ENCODE measurements at places on chromosomes 16 and 17. TPM values are rescaled to one million over a fixed set of nuclear protein-coding genes. Genes with fewer than 3 reads are reported as not detected.

DNA sequence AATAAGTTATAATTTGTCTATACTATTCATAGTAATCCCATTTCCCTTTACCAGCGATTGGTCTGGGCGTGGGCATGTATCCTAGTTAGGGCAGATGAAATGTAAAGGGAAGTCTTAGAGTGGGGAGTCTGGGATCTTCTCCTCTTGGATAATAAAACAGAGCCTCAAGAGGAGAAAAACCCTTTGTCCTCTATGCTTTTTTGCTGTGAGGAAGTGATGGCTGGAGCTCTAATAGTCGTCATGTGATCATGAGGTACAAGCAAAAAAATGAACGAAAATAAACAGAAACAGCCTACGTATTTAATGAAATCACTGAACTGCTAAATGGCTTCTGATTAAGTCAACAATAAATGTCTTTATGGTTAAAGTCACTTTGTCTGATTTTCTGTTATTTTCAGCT, 26.8 kb downstream of the EFCAB5 start:
- no peaks in the 10 kb centered on the region for H3K27me3 ChIP-seq
- no peak overlapping the region for H3K4me3 ChIP-seq
- peak; percentile 23 for DNase-seq
- H3K4me1 ChIP-seq: no peaks in the 10 kb centered on the region
- H3K36me3 ChIP-seq: no peaks in the 10 kb centered on the region

DNA sequence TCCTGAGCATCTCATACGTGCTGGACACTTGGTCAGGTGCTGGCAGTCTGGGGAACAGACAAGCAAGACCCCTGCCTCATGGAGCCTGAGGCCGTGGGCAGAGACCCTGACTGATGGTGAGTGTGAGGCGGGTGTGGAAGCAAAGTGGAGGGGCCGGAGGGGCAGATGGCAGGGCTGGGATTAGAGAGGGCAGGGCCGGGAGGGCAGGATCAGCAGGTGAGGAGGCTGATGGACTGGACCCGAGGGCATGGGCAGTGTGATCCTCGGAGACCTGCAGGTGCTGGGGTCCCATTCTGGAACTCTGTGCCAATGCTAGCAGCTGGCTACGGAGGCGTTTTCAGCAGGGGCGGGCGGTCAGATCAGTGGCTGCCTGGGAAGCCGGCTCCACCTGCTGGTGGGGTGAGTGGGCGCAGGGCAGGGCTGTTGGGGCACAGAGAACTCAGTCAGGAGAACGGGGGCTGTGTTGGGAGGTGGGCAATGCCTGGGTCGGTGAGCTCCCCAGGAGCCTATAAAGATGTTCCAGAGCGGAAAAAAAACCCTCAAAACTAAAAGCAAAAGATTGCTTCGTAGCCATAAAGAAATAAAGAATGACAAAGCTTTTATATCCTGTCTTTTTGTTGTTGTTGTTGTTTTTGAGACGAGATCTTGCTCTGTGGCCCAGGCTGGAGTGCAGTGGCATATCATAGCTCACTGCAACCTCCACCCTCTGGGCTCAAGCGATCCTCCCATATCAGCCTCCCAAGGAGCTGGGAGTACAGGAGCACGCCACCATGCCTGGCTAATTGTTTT, 8.9 kb upstream of the C16orf74 start:
- H3K36me3 ChIP-seq: no peaks in the 10 kb centered on the region
- no peak for DNase-seq
- H3K4me3 ChIP-seq: no peak overlapping the region
- H3K27ac ChIP-seq: no peak overlapping the region

The CISD3 gene
- 1.3 TPM for total RNA-seq

The TNFSF13 gene
- total RNA-seq: 0.56 TPM

DNA sequence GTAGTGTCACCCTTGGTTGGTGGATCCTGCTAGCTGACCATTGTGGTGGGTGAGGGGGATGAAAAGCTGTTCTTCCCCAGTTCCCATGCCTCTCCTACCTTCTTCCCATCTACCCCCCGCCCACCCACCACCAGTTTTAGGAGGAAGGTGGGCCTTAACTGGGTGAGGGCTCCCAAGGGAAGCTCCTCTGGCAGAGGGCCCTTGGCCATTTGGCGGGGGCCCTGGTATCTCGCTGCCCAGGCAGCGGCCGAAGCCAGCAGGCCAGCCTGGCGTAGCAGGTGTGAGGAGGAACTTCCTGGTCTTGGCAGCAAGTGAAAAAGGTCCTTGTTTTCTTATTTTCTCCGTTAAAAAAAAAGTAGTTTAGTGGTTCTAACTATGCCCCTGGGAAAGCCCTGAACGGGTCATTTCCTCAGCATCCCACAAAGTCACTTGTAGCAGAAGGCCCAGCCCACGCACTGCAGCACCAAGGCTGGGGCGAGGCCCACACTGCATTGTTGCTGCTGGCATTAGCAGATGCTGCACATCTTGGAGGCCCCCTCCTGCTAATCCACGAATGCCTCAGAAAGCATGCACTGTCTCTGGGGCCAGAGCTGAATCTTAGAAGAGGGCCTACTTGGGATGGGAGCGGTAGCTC, 72.5 kb downstream of the MPRIP start:
- H3K4me1 ChIP-seq: peaks cover 22% of the 10 kb centered on the region
- H3K4me3 ChIP-seq: no peak overlapping the region

- H3K36me3 ChIP-seq: peaks cover 6% of the 10 kb centered on the region
Observed at GRCh38 chr17:31283841-31284240, 13.2 kb downstream of the OMG start.

The EIF4A3 gene
- total RNA-seq: 97.1 TPM

The KRT20 gene
- total RNA-seq: not detected

DNA sequence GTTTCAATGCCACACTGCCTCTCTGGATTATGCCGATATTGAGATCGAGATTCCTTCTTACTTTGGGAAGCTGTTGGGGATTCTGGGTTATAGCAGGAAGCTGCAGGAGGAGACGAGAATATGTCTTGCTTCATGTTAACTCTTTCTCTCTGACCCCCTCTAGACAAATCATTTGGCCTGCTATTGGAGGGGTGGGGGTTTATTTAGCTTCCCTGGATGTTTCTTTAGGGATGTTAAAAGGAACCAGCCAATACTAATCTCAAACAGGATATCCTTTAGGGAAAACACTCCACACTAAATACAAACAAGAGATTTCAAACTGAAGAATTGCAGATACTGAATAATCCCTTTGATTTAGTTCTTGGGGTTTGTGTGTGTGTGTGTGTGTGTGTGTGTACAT, 102.6 kb downstream of the TMEM100 start:
- H3K27me3 ChIP-seq: peaks cover 2% of the 10 kb centered on the region
- no peak overlapping the region for H3K27ac ChIP-seq
- no peak overlapping the region for H3K4me3 ChIP-seq
- no peaks in the 10 kb centered on the region for H3K36me3 ChIP-seq
- DNase-seq: no peak

DNA sequence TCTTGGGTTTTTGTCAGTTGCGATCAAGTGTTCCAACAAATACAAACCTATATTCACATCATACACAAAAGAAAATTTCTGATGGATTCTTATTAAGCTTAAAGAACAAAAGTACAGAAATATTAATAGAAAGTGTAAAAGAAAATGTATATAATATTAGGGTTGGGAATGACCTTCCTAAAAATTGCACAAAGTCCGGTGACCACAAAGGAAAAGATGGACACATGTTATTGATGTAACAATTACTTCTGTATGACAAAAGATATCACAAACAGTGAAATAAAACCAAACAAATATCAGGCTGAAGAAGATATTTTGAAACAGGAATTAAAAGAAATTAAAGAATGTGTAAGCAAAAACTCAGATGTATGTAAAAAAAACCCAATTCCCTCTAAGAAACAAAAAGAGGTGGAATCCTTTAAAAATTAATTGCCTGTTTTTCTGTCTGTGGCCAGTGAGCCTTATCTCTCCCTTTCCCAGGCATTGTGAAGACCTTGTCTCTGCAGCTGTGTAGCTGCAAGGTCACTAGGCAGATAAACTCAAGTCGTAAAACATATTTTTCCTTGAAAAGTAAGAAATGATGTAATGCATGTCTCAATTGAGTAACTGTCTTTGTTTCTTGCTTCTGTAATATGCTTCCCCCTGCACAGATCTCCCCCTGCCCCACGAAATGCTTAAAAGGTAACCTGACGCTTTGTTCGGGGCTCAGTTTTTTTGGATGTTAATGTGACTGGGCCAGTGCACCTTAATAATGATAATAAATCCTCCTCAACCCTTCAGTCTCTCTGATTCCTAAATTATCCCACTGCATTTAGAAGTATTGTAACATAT, 2.8 kb downstream of the ST6GALNAC1 start:
- peaks cover 24% of the 10 kb centered on the region for H3K27me3 ChIP-seq
- H3K36me3 ChIP-seq: no peaks in the 10 kb centered on the region
- H3K4me3 ChIP-seq: no peak overlapping the region
- DNase-seq: no peak
- no peaks in the 10 kb centered on the region for H3K4me1 ChIP-seq

DNA sequence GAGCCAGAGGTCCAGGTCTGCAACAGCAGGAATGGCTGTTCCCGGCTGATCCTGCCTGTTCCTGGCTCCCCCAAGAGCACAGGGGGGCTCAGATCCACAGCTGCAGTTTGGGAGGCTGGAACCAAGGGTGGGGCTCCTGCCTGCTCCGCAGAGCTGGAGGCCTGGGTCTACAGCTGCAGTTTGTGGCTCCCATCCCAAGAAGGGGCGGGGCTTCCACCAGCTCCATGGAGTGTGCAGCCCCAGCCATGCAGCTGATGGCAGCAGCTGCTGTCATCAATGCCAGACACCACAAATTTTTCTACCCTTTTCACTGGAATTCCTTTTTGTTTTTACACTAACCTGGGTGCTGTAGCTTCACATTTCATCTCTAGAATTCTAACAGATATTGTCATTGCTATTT, 135.4 kb upstream of the KIF2B start:
- H3K4me3 ChIP-seq: no peak overlapping the region
- DNase-seq: no peak
- no peaks in the 10 kb centered on the region for H3K36me3 ChIP-seq
- H3K27me3 ChIP-seq: no peaks in the 10 kb centered on the region
- H3K4me1 ChIP-seq: no peaks in the 10 kb centered on the region

DNA sequence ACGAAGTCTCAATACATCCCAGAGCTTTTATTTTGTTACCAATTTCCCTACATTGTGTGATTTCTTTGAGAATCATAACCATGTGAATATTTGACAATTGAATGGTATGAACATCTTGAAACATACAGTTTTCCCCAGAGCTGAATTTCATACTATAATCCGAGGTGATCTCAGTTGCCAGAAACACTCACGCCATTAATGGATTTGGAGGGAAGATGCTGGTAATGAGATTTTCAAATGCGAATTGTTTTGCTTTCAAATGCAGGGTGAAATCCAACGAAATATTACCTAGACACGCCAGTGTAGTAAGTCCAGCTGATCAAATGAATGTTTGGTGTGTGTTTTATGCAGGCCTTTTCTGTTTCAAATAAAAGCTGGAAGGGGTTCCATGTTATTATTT, 277.8 kb upstream of the CDH5 start:
- H3K27ac ChIP-seq: no peak overlapping the region
- 0 out of 2 replicates have a peak, but pooled peaks cover 1% of the 10 kb centered on the region for H3K27me3 ChIP-seq
- peaks cover 15% of the 10 kb centered on the region for H3K4me1 ChIP-seq
- H3K4me3 ChIP-seq: no peak overlapping the region
- DNase-seq: no peak

- H3K27me3 ChIP-seq: peaks cover 2% of the 10 kb centered on the region
- H3K36me3 ChIP-seq: no peaks in the 10 kb centered on the region
- no peak overlapping the region for H3K4me3 ChIP-seq
- no peak for DNase-seq
Observed at GRCh38 chr17:13253733-13254410, 236.0 kb upstream of the ELAC2 start.

- no peak overlapping the region for H3K4me3 ChIP-seq
- no peak for DNase-seq
- H3K27me3 ChIP-seq: no peaks in the 10 kb centered on the region
- H3K4me1 ChIP-seq: peaks cover 17% of the 10 kb centered on the region
Observed at GRCh38 chr17:17050346-17051345, 8.4 kb downstream of the MPRIP start.

The NLRC3 gene
- total RNA-seq: not detected

The OR1D2 gene
- total RNA-seq: not detected

GRCh38 chr17:64022611-64023063, 2.2 kb upstream of the ICAM2 start:
- H3K36me3 ChIP-seq: no peaks in the 10 kb centered on the region
- DNase-seq: no peak

The PRSS22 gene
- not detected for total RNA-seq

- no peak for DNase-seq
- peaks cover 11% of the 10 kb centered on the region for H3K4me1 ChIP-seq
- no peaks in the 10 kb centered on the region for H3K27me3 ChIP-seq
- H3K4me3 ChIP-seq: no peak overlapping the region
- H3K36me3 ChIP-seq: peaks cover 31% of the 10 kb centered on the region
Observed at GRCh38 chr16:1777375-1778199, 4.7 kb upstream of the MRPS34 start.

The TMEM94 gene
- total RNA-seq: 8.4 TPM

GRCh38 chr17:27954548-27955495, 61.7 kb upstream of the LYRM9 start:
- H3K4me1 ChIP-seq: no peaks in the 10 kb centered on the region
- no peak for DNase-seq
- no peaks in the 10 kb centered on the region for H3K36me3 ChIP-seq

DNA sequence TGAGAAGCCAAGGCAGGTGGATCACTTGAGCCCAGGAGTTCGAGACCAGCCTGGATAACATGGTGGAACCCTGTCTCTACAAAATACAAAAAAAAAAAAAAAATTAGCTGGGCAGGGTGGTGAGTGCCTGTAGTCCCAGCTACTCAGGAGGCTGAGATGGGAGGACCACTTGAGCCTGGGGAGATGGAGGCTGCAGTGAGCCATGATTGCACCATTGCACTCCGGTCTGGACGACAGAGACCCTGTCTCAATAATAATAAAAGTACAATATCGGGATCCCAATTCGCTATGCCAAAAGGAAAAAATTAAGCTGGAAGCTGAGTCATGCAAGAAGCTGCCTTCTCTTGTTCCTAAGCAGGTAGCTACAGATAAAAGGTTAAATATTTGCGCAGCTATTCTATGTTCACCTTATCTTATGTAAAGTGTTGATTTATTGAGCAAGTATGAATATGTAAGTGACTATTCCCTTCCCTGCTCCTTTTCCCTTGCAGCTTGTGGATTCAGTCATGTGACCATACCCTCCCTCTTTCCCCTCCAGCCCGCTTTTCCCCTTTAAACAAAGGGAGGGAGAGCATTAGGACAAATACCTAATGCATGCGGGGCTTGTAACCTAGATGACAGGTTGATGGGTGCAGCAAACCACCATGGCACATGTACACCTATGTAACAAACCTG, 112.0 kb downstream of the LITAF start:
- no peak overlapping the region for H3K27ac ChIP-seq
- no peaks in the 10 kb centered on the region for H3K36me3 ChIP-seq
- DNase-seq: no peak

The CLEC18B gene
- not detected for total RNA-seq

DNA sequence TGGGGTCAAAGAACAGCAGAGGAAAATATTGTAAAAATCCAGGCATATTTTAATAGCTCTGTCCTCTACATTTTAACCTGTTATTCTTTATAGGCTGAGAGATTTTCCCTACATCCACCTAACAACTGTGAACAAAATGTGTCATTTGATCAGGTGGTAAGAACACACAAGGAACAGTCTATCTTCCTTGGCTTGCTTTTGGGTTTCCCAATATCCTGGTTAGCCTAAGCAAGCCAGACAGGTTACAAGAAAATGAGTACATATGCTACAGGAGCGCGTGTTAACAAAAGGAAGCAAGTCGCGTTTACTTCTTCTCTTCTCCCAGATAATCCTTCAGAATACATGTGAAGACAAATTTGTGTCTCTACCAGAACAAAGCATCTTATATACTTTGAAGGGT, 31.0 kb upstream of the PITPNM3 start:
- no peak overlapping the region for H3K4me3 ChIP-seq
- H3K4me1 ChIP-seq: peaks cover 6% of the 10 kb centered on the region
- H3K27me3 ChIP-seq: no peaks in the 10 kb centered on the region
- no peak overlapping the region for H3K27ac ChIP-seq
- DNase-seq: no peak

All from IMR-90 (cell line).